ENCODE measurements at places on chromosomes 11 and 22.

GRCh38 chr11:35011944-35012343, 95.5 kb downstream of the PDHX start:
- DNase-seq: no peak

DNA sequence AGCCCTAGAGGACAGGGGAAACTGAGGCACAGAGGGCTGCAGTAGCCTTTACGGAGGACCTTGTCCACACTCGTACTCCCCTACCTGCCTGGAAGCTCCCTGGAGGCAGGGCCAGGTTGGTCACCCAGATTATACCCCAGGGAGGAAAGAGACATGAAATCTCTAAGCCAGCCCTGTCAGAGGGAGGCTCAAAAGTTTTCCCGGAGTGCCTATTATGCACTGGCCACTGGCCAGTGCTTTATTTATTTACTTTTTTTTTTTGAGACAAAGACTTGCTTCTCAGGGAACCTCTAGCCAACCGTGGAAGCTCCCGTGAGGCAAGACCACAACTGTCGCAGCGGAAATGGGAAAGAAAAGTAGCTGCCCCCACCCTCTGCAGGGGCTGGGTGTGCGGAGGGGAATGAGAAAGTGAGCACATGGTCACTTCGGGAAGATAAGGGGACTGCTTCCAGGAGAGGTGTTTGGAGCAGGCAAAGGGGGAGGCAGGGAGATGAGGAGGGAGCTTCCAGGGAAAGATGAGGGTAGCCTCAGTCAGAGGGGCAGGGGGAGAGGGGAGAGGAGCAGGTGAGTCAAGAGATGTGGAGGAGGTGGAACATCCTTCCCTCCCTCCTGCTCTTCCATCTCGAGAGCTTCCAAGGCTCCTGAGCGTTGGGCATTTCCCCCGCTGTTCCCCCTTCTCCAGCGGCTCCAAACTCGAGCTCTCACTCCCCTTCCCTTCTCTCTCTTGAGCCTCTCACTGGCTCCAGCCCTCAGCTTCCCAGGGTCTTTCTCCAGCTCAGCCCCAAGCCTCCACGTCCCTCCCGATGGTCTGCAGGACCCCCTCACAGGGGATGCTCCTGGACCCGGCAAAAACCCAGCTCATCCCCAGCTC, 4.3 kb downstream of the IL2RB start:
- no peak for DNase-seq

- DNase-seq: no peak
Measured at GRCh38 chr11:33542921-33543320, 157.7 kb downstream of the C11orf91 start.

DNA sequence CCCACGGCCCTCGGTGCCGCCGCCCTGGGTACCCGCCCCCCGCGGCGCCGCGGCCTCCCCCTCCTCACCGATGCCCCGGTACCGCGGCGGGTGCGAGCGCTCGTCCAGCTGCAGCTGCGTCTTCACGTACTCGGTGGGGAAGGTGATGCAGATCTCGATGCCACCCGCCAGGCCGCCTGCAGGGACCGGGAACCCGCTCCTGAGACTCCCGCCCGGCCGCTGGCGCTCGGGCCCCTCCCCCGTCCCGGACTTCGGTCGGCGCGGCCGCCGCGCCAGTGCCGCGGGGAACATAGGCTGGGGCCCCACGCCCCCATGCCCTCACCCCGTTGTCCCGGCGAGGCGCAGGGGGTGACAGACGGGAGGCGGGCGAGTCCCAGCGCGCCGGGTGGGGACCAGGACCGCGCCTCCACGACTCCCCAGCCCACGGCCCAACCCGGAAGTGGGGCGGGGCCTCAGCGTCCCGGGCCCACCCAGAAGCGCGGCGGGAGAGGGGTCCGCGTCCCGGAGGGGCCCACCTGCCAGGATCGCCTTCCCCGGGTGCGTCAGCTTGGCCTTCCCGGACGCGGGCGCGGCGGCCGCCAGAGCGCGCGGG, 375 bp downstream of the SLC25A1 start:
- no peak for DNase-seq

DNA sequence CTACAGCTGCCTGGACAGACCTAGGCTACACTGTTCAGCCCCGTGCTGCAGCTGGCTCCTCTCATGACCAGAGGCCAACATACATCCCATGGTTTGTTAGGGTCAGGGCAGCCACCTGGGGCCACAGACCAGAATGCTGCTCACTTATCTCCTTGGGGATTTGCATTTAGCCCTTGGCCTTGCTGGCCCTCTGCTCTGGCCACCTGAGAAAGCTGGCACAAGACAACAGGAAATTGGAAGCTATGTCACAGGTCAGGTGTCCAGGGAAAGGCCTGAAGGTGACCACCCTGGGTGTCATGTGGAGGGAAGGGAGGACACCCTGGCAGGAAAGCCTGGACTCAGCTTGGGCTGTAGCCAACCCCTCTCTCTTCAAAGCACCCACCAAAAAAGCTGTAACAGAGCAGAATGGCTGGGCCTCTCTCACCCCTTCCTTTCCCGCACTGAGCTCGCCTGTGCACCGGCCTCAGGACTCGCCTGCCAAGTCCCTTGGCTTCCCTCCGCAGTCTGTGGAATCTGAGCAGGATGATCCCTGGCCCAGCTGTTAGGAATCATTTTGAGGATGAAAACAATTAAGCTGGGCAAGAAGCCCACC, 86.3 kb downstream of the SNX19 start:
- DNase-seq: no peak

- DNase-seq: no peak
Measured at GRCh38 chr11:77446911-77447629, 26.8 kb downstream of the PAK1 start.

DNA sequence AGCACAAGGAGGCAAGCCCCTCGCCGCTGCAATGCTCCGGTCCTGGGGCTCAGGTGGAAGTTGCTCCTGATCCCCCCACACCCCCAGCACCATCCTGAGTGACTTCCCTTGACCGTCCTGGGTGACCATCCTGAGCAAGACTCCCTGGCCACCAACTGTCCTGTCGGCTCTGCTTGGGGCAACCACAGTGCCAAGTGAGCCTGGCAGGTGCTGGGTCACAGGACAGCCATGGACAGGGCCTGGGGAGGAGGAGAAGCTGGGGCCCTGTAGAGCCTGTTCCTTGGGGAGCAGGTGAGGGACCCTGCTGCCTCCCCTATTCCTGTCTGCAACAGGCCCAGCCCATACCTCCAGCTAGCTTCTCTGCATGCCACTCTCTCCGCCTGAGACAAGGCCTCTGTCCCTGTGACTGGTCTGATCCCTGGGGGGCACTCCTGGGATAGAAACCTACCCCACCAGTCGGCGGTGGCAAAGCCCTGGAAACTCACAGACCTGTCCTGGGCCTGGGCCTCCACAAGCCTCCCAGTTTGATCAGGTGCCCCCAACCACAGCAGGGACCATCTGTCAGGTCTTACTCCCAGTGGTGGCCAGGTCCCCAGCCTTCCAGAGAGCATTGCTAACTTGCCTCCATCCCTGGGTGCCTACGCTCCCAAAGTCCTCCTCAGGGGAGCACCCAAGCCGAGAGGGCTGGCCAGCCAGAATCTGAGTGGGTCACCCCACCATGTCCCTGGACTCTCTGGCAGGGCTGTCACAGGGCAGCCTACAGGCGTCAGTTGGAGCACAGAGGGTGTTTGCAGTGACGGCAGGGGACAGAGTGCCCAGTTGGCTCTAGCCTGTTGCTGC, 68.7 kb upstream of the WNT7B start:
- DNase-seq: no peak

DNA sequence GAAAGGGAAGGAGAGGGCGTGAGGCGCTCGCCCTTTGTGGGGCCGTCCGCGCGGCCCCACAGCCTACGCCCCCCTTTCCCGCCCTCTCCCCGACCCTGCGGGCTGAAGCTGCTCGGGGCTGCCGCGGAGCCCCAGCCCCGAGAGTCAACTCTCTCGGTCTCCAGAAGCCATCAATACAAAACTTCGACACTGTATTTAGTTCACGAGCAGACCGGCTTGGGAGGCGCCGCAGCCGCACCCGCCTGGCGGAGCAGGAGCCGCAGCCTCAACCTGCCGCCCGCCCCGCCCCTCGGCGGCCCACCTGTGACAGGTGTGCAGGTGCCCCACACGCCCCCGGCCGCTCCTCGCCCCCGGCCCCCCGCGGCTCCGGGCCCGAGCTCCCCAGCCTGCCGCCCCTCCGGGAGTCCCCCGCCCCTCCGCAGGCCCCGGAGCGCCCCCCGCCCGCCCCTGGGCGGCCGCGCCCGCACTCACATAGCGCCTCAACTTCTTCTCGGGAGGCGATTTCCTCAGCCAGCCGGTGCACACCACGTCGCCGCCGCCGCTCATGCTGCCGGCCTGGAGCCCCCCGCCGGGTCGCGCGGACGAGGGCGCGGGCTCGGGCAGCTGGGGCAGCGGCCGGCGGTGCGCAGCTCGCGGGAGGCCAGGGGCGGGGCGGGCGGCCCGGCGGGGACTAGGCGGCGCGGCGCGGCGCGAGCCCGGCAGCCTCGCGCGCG, at the start of gene GAB2:
Gene GAB2 (minus strand): TSS at position 646 of the 713 bp plus-strand sequence. CDS start 100 bp downstream, at position 546.
- no peak for DNase-seq

- DNase-seq: no peak
Measured at GRCh38 chr22:30309951-30310741, 16.6 kb downstream of the TBC1D10A start.

- DNase-seq: no peak
Measured at GRCh38 chr11:30594646-30595411, 8.7 kb upstream of the MPPED2 start.

- no peak for DNase-seq
Measured at GRCh38 chr11:18071098-18071705, 25.1 kb upstream of the TPH1 start.

GRCh38 chr11:33753304-33753967, 17.2 kb upstream of the CD59 start:
- DNase-seq: no peak

DNA sequence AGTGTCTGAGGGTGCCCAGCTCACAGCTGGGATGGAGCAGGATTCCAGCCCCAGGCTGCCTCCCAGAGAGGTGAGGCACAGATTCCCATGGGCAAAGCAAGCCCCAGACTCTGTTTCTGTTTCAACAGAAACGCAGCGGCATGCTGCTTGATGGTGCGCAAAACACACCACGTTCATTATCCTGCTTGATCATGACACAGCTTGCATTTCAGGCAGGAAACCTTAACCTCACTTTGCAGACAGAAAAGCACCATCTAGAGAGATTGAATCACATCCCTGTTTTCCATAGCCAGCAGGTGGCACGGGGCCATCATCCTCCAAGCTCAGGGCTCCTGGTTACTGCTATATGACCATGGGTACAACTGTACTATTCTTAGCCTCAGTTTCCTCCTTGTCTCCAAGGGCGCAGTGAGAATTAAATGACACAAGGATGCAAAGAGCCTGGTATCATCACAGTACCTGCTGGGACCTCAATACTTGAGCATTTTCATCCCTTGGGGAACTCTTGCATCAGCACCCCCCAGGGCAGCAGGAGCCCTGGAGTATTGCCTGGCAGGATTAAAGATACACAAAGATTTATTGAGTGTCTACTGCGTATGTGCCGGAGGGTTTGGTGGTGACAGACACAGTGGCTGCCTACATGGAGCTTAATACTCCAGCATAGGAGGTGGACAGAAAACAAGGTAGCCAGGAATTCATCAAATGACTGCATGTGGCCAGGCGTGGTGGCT, 110.0 kb downstream of the TP53I11 start:
- no peak for DNase-seq

DNA sequence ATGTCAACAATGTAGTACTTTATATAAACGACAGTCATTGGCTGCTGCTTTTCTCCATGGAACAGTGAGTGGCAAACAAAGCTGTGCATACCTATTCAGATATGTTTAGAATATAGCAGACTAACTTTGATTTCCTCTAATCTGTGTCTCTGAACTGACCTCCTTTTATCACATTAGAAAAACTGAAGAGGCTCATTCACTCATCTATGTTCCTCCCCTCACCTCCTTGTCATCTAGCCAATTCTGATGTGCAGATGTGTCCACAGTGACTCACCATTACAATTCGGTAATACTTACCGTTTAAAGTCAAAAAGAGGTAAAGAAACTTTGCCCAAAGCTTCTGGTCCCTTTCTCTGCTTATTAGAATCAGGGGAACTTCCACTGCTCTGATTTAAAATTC, 51.5 kb upstream of the RPS13 start:
- no peak for DNase-seq

- DNase-seq: no peak
Measured at GRCh38 chr22:19827341-19828034, 27.2 kb downstream of the GNB1L start.

GRCh38 chr22:34805771-34806170, 260.2 kb upstream of the ISX start:
- no peak for DNase-seq

- DNase-seq: no peak
Measured at GRCh38 chr22:30422481-30423300, 2.9 kb upstream of the MTFP1 start.

GRCh38 chr11:24516638-24517037, 19.8 kb downstream of the LUZP2 start:
- DNase-seq: no peak

GRCh38 chr22:44719586-44720368, 17.8 kb downstream of the PRR5 start:
- DNase-seq: no peak

All from NCI-H524 treated with DMSO at 0.1 percent for 48 hours (cell line).